ENCODE measurements at places on chromosomes 6 and 20.

DNA sequence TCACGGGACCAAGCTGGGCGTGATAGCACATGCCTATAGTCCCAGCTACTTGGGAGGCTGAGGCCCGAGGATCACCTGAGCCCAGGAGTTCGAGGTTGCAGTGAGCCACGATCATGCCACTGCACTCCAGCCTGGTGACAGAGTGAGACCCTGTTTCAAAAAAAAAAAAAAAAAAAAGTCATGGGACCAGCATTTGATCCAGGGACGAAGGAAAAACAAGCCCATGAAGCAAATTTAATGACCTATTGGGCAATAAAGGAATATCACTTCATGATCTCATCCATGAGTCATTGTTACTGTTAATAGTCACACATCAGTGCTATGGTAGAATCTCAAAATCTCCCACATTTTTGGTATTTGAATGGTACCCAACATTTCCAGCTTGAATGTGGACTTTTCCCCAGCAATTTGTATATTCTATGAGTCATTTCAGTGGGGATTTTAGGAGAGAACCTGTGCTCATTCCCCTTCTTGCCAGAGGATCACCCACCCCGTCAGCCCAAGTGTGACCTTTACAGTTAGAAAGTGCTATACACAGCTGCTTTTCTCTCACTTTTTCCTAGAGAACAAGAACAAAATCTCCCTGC, 8.5 kb upstream of the SOD2 start:
- H3K4me3 ChIP-seq = no peak overlapping the region
- no peaks in the 10 kb centered on the region for H3K27me3 ChIP-seq
- peaks cover 2% of the 10 kb centered on the region for H3K36me3 ChIP-seq

DNA sequence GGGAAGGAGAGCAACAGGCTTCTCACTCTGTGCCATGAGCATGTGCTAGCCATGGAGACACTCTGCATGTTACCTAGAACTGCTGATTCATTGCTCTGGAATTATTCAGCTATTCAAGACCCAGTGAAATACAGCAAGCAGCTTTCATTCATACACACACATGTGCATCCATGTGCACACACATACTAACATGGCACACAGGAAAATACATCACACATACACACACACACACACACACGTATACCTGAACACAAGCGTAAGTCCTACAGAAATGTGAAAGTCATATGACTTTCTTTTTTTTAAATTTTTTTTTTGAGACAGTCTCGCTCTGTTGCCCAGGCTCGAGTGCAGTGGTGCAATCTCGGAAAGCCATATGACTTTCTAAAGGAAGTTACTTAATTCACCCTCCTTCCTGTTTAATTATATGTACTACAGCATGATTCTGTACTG, 108.2 kb upstream of the NFATC2 start:
- no peaks in the 10 kb centered on the region for H3K36me3 ChIP-seq
- H3K4me1 ChIP-seq = peaks cover 3% of the 10 kb centered on the region
- H3K27me3 ChIP-seq = peaks cover 31% of the 10 kb centered on the region
- no peak overlapping the region for H3K4me3 ChIP-seq

DNA sequence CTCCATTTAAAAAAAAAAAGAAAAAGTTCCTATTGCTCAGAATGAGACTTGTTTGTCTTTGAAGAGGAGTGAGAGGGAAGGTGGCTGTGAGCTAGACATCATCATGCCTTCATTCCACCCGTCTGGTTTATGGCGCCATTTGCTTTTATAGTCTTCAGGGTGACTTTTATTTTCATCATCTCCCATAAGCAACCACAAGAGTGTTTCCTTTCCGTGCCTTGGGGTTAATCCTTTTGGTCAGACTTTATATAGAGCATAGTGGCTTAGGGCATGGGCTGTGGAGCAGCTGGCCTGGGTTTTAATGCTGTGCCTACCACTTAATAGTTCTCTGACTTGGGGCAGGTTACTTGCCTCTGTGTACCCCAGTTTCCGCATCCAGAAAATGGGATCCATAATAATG, 77.8 kb downstream of the RREB1 start:
- peaks cover 8% of the 10 kb centered on the region for H3K36me3 ChIP-seq
- H3K4me3 ChIP-seq = no peak overlapping the region
- peaks cover 6% of the 10 kb centered on the region for H3K4me1 ChIP-seq
- no peak for DNase-seq

DNA sequence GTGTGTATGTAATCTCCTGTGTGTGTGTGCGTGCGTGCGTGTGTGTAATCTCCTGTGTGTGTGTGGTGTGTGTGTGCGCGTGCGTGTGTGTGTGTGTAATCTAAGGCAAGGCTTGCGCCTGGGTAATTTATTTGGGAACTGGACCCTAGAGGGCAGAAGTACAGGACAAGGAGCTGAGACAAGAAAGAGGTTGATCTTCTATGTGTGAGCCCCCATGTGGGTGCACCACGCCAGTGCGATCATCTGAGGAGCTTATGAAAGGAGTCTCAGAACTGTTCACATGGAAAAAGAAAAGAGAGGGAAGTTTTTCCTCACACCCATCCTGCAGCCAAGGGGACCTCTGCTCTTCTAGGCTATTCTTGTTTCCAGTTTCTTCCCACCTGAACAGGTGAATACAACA, 220.1 kb upstream of the GGTLC1 start:
- H3K4me3 ChIP-seq = no peak overlapping the region
- DNase-seq = no peak
- no peaks in the 10 kb centered on the region for H3K36me3 ChIP-seq
- H3K4me1 ChIP-seq = peaks cover 2% of the 10 kb centered on the region

DNA sequence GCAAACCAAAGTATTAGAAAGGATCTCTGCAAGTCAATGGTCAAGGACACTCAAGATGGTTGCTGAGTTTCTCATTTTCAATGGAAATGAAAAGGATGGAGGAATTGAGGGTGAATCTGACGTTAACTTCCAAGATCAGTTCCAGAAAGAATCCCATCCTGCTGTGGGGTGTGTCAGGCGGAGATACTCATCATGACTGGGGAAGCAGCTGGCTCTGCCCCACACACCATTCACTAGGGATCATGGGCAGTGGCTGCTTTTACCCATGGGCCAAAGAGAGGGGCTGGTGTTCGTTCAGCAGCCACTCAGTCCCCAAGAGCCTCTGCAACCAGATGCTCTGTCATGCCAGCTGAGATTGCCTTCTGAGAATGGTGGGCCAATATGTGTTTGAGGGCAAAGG, 102.3 kb upstream of the KCNK16 start:
- no peak for DNase-seq
- H3K27ac ChIP-seq = no peak overlapping the region
- H3K36me3 ChIP-seq = no peaks in the 10 kb centered on the region
- peaks cover 30% of the 10 kb centered on the region for H3K27me3 ChIP-seq

DNA sequence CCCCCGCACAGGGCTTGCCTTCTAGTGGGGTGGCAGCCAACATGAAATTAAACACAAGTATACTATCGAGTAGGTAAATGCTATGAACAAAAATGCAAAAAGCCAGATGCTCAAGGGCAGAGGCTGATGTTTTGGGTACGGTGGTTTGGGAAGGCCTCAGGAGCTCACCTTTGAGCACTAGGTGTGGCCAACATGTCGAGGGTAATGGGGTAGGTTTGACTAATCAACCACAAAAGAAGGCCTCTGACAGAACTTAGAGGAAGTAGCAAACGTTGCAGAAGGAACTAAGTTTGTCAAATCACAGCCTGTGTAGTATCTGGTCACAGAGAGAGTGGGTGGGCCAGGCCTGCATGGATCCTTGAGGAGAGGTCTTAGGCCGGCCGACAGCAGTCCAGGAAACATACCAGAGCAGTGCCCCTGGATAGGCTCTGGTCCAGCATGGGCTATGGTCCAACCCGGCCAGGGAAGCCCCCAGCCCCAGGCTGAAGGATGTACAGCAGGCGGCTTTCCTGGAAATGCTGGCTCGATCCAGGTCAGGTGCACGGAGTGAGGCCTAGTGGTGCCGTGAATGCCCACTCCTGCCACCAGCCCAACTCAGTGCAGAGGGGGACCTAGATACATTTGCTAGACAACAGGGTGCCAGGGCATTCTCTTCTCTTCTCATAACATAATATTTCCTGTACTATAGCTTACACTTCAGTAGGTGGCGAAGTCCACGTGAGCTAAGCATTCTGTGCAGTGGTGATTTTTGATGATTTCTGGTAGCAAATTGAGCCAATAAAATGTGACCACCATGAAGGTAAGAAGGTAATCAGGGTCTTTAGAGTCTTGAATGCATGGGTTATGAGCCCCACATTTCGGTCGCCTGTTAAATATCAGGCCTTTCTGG, 56.3 kb upstream of the CD93 start:
- H3K27ac ChIP-seq = peak overlapping the region; percentile 59
- no peak for DNase-seq
- peaks cover 8% of the 10 kb centered on the region for H3K27me3 ChIP-seq
- peaks cover 37% of the 10 kb centered on the region for H3K4me1 ChIP-seq
- H3K36me3 ChIP-seq = peaks cover 4% of the 10 kb centered on the region

DNA sequence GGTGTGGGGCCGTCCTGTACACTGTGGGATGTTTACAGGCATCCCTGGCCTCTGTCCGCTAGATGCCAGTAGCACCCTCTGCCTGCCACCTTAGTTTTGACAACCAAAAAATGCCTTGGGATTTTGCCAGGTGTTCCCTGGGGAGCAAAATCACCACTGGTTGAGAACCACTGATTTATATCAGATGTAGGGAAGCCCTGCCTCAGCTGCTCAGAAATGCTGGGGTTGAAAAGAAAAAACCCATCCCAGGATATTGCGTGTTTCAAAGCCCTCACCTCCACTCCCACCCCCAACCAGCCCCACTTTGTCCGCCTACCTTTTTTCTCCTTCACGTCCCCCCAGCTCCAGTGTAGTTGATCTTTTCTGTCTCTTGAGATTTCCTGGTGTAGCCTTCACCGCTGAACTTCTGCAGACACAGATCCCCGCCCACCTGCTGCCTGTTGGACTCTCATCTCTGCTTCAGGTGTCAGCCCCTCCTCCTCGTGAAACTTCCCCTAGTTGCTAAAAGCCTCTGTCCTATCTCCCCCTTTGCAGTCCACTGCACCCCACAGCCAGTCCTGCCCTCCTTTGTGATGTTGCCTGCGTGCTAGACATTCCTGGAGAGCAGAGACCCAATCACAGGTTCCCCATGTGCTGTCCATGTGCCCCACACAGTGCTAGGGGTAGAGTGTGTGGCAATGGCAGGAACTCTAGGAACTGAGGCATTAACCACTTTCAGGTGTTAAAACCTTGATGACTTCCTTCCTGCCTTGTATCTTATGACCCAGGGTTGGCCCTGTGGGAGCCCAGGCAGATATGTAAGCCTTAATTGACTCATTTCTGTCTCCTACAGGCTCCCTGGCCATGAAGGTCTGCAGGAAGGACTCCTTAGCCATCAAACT, 98.9 kb downstream of the TBC1D7 start:
- H3K27ac ChIP-seq = peak overlapping the region; percentile 9
- peaks cover 36% of the 10 kb centered on the region for H3K27me3 ChIP-seq
- H3K36me3 ChIP-seq = no peaks in the 10 kb centered on the region
- peak overlapping the region; percentile 49 for H3K4me3 ChIP-seq
- peaks cover 6% of the 10 kb centered on the region for H3K4me1 ChIP-seq

DNA sequence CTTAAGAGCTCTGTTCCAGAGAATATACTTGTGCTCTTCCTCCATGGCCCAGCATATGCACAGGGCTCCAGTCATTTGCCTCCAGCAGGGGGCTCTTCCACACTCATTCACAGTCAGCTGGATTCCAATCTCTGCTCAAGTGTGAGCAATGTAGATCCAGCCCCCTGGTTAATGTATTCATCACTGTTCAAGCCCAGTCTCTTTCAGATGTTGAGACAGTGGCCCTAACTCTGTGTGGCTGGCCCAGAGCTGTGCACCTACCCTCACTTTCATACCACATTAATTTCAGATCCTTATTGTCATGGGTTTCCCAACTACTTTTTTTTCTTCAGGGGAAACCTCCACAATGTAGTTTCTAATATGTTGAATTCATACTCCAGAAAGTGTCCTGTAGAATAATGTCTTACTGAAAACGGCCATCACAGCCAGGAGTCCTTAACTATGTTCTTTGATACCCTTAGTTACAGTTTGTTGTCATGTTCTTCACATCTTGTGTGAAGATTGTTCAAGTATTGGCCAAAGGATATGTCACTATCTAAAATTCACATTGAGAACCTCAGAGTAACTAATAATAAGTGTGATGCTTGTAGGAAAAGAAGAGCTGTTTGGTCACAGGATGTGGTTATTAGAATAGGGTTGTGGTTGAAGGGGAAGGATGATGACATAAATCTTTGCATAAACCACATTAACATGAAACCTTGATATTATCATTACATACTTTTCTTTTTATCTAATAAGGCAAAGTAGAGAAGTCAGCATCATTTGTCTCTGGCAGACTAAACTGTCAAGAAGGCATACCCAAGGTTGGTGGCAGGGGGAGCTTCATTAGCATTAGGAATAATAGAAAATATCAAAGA, 14.4 kb upstream of the HLA-DQA1 start:
- no peaks in the 10 kb centered on the region for H3K36me3 ChIP-seq
- H3K27ac ChIP-seq = peak overlapping the region; percentile 91
- H3K4me1 ChIP-seq = peaks cover 34% of the 10 kb centered on the region
- no peaks in the 10 kb centered on the region for H3K27me3 ChIP-seq

- no peak for DNase-seq
- peaks cover 26% of the 10 kb centered on the region for H3K4me1 ChIP-seq
- peaks cover 8% of the 10 kb centered on the region for H3K27me3 ChIP-seq
Measured at GRCh38 chr6:32662836-32663235, 3.6 kb downstream of the HLA-DQB1 start.

DNA sequence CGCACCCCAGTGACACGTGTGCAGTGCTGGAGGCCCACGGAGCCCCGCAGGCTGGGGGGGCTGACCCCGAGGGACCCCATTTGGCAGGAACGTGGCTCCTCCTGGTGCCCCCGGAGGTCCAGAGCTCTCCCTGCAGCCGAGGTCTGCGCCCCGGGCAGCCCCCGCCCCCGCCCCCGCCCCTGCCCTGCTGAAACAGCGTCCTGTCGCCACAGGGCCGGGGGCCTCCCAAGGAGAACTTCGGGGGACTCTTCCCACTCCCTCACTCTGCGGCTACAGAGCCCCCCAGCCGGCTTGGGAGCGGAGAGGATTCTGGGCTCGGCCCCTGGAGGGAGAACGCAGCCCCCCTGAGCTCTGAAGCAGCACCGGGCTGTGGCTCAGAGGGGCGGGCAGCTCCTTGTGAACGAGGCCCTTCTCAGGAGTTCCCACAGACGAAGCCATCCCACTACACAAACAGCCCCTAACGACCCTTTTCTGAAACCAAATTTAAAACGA, 115.2 kb downstream of the DLL1 start:
- H3K27me3 ChIP-seq = peaks cover 22% of the 10 kb centered on the region
- H3K4me1 ChIP-seq = no peaks in the 10 kb centered on the region
- H3K27ac ChIP-seq = no peak overlapping the region
- peaks cover 6% of the 10 kb centered on the region for H3K36me3 ChIP-seq

GRCh38 chr6:105294129-105294528, 108.8 kb downstream of the PREP start:
- no peak for DNase-seq
- H3K27ac ChIP-seq = no peak overlapping the region
- no peaks in the 10 kb centered on the region for H3K4me1 ChIP-seq

Data from T-helper 17 cell (primary cell).